ENCODE measurements at places on chromosomes 12 and 14.

- no peak for DNase-seq
Measured at GRCh38 chr12:113088037-113088436, 31.5 kb downstream of the DTX1 start.

DNA sequence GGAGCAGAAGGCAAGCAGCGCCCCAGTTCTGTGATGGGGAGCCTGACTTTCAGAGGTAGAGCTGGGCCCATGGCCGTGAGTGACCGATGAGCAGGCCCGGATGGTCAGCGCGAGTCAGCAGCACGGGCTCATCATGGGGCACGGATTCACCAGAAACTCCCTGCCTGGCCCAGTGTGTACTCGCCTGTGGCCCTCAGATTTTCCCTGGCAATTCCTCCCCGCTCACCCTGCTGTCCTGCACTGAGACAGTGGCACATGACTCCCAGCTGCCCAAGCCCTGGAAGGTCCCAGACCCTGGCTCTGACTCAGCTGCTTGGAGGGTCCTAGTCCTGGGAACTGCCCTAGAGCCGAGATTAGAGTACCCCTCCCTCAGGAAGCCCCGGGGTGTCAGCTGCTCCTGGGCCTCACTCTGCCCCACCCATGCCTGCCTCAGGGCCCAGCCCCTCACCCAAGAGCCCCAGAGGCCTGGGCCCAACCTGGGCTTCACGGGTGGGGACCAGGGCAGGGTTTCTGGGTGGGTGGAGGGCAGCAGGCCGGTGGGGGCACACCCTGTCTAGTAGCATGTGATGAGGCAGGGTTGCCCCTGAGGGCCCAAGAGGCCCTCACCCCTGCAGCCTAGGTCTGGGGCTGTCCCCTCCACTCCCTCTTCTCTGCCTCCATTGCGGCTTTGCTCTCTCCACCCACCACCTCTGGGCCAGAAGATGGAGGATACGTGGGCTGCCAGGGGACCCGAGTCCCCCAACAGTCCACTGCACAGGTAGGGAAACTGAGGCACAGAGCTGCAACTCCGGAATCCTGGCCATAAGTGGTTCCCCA is 8.4 kb downstream of the TRMT61A start:
- no peak for DNase-seq

DNA sequence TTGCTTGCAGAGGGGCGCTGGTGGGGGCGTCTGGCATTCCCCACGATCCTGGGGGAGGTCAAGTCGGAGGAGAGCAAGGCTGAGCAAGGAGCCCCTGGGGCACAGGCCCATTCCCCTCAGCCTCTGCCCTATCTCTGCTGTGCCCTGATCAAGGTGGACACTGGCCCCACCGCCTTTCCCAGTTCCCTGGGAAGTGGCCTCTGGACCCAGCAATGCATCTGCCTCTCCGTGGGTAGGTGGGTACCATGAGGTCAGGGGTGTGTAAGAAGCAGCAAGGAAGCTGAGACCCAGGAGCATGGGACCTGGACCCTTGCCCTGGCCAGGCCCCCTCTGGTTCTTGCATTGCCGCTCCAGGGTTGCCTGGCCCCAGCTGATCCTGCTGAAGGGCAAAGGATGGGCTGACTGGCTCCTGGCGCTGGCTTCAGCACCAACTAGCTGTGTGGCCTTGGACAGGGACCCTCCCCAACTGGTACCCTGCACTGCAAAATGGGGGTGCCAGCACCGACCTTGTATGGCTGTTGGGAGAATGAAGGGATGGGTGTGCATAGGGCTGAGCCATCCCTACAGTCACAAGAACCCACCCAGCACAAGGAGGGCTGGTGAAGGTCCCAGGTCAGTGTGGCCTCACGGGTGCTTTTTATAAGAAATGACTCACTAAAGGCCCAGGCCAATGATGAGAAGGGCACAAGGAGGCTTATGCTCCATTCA is 19.6 kb downstream of the SLC25A29 start:
- DNase-seq = no peak

DNA sequence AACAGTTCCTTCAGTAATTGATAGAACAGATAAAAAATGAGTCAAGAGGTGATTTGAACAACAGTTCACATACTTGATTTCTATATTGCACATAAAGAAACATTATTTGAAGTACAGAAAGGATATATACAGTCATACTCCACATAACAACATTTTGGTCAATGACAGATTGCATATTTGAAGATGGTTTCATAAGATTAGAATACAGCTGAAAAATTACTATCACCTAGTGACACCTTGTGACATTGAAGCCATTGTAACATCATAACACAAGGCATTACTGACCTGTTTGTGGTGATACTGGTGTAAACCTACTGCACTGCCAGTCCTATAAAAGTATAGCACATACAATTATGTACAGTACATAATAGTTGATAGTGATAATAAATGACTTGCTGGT is 43.1 kb upstream of the ABCC9 start:
- no peak for DNase-seq

DNA sequence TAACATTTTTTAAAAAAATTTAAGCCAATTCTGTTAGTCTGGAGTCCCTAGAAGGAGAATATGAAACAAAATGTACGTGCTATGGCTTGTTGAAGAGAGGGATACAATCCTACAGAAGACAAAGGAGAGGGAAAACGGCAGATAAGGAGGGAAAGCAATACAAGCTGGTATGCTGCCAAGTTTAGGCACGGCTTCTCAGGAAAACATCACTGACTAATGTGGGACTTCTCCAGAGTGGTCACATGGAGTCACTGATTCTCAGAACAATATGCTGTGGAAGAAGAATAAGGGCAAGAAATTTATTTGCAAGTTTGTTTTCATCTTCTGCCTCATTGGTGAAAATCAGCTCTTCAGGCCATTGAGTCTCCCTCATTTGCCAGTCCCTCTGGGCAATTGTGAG is 22.9 kb upstream of the NR1H4 start:
- DNase-seq = no peak

DNA sequence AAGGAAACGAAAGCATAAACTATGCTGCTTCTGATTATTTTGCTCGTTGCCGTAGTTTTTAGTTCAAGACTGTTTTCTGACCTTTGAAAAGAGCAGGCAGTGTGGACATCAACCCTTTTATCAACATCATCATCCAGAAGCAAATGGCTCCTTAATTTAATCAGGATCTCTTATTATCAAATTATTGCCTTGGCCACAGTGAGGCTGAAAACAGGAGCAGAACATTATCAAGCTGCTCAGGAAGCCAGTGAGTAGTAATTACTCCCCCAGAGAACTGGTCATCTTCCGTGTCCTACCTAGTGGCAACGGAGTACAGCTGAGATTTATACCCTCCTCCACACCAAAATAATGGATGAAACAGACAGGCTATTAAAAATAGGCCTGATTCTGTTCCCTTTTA is 2.2 kb upstream of the DIABLO start:
- no peak for DNase-seq

GRCh38 chr14:91144425-91145145 is 30.7 kb downstream of the DGLUCY start:
- DNase-seq = no peak

DNA sequence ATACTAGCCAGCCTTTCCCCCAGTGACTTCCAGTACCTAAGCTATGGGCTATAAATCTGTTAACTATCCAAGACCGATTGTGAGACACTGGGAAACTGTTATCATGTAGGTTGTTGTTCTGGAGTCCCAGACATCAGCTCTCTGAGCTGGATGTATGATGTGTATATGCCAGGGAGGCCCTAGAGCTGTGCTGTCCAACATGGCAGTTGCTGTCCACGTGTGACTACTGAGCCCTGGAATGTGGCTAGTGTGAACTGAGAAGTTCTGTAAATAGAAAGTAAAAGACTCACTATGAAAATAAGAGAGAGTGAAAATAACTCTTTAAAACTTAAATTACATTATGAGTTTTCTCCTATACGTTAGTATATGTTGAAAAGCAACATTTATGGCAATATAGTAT is 755.8 kb upstream of the FBXO33 start:
- DNase-seq = no peak

- no peak for DNase-seq
Measured at GRCh38 chr14:98185036-98185435, 1087.0 kb downstream of the BCL11B start.

GRCh38 chr12:54377797-54378515 is 6.6 kb downstream of the ZNF385A start:
- DNase-seq = no peak

GRCh38 chr12:86050010-86050409 is 175.9 kb downstream of the NTS start:
- no peak for DNase-seq

DNA sequence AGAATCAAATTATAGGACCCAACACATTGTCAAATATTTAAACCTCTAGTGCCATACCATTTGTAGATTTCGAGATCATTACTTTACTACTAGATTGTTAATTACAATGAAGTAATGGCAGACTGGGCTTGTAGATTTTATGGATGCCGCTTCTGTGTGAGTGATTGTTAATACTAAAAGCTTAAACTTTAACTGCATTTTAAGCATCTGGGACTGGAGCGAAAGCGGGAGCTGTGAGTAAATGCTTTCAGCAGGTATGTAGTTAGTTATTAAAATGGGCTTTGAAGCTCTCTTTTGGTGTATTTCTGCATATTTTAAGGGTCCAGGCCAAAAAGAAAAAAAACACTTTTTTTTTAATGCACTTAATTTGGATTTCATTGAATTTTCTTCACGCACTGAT is 519.3 kb downstream of the MED13L start:
- no peak for DNase-seq

- no peak for DNase-seq
Measured at GRCh38 chr12:49956663-49957569, 4.8 kb upstream of the AQP5 start.

GRCh38 chr14:81273521-81273920 is 52.8 kb upstream of the GTF2A1 start:
- DNase-seq = no peak

DNA sequence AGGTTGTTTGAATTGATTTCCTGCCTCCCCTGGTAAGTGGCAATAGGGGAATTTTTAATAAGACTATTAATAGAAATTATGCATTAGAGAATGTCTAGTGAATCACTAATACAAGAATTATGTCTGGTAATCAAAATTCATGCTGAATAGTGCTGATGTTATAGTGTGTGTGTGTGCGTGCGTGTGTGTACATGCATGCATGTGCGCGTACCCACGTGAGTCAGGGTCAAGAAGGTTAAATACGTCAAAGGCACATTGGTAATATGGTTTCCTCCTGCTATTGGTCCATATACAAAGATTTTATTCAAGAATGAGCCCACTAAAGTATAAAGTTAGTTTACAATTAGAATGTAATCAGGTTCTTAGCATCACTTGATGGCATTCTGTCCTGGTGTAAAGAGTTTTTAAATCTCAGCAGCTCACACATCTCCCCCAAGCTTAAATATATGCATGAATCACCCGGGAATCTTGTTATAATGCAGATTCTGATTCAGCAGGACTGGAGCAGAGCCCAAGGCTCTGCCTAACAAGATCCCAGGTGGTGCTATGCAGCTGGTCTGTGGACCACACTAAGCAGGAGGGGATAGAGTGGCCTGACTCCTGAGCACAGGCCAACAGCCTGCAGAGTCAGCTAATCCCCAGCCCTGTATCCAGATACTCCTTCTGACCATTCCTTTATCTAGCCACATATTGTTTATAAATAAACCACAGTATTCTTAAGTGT is 43.9 kb downstream of the TTC9 start:
- DNase-seq = no peak

- DNase-seq = no peak
Measured at GRCh38 chr14:64873506-64874219, 6.0 kb downstream of the SPTB start.

- DNase-seq = no peak
Measured at GRCh38 chr12:25301798-25302197, 51.1 kb upstream of the KRAS start.

DNA sequence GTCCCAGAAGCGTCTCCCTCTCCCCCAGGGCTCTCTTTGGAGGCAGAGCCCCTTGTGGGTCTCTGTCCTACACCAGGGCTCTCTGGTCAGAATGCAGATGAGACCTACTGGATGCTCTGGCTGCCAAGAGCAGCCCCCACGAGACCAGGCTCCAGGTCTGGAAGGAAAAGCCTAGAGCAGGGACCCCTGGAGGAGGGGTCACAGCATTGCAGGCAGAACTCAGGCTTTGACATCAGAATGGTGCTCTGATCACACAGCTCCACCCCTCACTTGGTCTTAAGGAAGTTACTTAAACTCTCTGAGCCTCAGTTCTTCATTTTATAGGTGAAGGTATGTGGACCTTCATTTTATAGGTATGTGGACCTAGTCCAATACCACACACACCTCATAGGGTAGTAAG is 83.1 kb downstream of the ARL6IP4 start:
- no peak for DNase-seq

GRCh38 chr12:129815846-129816245 is 88.0 kb downstream of the TMEM132D start:
- DNase-seq = no peak

DNA sequence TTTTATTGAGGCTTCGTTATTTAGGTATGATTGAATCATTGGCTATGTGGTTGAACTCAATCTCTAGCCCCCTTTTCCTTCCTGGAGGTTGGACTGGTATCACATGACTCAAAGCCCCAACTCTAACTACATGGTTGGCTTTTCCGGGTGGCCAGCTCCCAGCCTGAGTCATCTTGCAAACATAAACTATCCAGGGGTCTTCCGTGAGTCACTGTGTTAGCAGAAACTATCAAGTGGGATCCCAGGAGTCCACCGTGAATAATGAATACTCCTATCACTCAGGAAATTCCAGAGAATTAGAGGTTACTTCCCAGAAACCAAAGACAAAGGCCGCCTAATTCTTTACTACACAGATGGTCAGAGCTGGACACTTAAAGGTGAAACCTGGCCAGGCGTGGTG is 19.7 kb upstream of the PLEKHD1 start:
- DNase-seq = no peak

DNA sequence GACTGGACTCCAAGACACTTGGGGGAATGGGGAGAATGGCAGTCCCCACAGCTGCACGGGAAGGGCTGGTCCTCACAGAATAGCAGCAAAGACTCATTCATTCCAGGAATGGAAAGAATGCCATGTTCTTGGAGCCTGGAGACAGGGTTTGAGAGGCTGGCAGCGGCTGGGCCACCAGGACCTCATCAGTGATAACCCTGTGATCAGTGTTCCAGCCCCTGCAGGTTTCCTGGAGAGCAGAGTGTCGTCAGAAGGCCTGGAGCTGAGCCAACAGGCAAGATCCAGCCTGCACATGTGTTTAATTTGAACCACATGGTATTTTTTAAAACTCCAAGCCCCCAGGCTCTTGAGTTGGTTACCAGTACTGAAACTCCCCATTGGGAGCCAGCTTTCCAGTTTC is 11.3 kb downstream of the BDKRB1 start:
- no peak for DNase-seq

DNA sequence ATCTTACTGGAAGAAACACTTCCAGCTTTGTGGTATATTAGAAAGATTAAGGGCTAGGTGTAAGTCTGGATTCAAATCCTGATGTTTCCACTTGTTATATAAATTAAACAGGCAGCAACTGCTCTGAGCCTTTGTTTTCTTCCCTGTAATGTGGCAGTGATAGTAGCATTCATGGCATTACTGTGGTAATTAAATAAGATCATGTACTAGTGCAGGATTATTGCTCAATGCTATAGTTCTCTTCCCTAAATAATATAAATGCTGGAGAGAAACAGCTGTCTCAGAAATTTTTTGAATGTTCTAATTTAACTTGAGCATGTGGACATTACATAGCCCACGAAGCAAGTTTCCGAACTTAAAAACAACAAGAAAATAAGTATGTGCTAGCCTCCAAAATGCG is 5.4 kb downstream of the TMEM117 start:
- DNase-seq = no peak

All from stimulated activated CD8-positive, alpha-beta memory T cell treated with anti-CD3 and anti-CD28 coated beads, Interleukin-4, amount 100 ng/mL, for 4 hours (primary cell).